ENCODE measurements at places on chromosomes 1 and 21.

GRCh38 chr1:241485554-241485992 is 34.0 kb downstream of the FH start:
- no peak for DNase-seq

GRCh38 chr1:1942753-1943656 is 23.9 kb upstream of the TMEM52 start:
- no peak for DNase-seq

DNA sequence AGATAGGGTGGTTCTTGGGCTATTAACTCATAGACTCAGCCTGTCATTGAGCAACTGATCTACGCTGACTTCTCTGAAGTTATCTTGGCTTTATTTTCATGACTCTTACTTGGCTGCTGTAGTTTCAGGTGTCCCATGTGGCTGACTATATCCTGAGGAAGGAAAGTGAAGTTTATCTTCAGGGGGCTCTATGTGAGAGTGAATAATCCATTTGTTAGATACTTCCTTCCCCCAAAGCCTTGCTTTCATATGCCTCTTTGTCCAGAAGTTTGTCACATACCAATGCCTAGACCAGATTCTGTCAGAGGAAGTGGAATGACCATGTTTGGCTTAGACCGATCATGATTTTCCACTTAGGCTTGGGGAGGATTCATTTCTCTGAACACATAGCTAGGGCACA is 27.9 kb upstream of the C1orf87 start:
- DNase-seq = no peak

GRCh38 chr1:235074523-235075047 is 54.1 kb downstream of the TOMM20 start:
- peak; percentile 68 for DNase-seq

DNA sequence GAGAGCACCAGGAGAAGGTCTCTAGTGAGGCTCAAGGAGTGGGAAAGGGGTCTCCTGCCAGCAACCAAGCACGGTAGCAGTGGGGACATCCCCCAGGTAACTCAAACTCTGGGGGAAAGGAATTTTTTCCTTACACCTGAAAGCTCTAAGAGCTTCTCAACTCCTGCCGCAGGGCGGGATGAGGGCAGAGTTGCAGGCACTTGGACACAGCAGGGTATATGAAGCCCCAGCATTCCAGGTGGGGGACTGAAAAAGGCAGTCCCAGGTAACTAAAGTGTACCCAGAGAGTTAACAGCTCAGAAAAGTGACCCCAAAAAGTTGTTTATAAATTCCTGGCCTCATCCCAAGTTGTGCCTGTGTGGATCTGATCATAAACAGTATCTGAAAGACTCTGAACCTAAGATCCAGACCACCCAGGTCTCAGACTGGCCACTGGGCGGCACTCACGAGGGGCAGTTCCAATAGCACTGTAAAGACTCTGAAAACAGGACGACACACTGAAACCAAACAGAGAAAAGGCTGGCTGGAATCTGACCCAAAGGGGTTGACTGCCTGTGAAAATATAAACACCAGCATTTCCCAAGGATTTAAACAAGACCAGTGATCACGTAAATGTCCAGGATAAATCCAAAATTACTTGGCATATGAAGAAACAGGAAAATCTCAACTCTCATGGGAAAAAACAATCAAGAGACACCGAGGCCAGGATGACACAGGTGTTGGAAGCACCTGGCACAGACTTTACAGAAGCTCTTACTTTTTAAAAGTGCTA is 47.5 kb downstream of the HSF2BP start:
- no peak for DNase-seq

DNA sequence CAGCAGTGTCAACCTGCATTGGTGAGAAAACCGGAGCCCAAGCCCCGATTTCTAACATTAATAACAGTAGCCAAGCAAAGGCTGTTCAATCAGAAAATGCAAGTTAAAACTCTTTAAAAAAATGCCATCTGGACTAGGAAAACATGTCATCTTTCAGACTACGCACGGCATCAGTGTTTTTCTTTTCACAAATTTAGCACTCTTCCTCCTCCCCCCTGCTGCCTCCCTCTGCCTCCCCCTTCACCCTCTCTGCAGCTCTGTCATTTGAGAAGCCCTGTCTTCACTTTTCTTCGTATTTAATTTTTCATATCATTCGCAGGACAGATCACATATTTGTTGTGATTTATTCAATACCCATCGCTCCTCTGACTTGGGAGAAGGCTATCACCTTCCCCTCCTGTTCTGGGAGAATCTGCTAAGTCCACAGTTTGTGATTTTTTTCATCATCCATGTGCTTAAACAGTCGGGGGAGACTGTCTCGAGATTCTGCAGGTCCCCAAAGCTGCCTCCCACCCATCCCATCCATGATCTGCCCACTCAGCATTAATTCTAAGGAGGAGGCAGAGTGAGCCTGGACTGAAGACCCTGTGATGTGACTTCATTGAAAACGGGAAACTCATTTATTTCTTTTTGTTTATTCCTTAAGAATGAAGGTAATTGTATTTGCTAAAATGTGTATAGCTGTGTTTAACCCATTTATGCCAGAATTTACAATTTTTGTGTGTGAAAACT is 84.8 kb downstream of the PROX1 start:
- DNase-seq = no peak

DNA sequence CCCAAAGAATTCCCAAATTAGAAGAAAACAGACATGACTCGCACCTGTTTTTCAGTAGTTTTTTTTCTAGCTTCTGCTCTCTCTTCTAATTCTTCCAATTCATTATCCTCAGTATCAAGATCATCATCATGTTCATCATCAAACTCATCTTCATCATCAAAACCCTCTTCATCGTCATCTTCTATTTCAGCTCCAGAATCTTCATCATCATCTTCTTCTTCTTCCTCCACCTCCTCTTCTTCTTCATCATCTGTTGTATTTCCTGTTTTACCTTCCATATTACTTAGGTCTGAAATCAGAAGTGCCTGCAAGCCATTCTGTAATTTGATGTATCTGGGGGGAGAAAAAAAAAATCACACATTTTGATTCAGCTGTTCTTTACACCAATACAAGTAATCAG is 38.3 kb downstream of the NRDC start:
- no peak for DNase-seq

DNA sequence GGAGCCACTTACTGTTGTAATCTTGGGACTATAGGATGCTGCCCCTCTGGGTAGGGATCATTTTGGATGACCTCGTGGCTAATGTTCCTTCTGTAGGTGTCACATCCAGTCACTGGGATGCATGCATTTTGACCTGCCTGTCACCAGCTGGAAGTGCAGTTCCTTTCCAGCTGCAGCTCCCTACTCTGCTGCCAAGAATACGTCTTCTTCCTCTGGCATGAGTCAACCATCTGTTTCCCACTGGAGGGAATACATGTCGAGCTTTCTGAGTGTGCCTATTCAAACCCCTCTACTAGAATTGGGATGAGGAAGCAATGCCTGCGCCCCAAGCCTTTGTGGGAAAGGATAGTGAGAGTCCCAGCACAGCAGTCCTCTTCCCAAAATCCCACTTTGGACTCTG is 415.5 kb upstream of the ADAMTS5 start:
- DNase-seq = no peak

- no peak for DNase-seq
Observed at GRCh38 chr1:203353486-203353885, 2.6 kb upstream of the FMOD start.

DNA sequence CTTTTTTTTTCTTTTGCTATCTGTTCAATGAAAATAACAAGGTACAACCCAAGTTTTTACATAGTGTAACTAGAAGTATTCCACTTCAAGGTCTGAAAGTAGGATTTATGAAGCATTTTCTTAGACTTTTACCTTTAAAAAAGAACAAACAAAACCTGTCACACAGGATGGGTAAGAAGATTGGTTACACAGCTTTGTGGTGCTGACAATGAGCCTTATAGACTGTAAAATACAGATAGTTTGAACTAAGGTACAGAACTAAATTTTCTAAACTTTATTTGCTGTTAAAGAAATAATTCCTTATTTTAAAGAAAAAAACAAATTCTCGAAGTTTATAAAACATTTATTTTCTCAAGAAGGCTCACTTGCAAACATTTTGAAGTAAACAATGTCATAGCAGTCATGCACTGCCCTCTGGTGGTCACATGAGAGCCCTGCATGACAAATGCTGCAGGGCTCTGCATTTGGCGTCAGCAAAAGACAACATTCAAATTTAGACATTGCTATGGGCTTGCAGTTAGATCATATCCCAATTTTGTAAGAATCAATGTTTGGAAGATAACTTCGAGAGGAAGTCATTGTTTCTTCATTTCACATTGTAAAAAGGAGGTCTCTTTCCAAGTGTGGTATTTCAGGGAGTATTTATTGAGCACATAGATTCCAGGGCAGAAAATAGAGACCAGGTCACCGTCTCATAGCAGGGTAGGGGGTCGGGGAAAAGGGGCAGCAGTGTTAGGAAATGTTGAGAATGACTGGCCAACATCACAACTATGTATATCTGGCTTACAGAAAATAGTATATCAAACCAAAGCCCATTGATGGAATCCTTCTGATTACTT is 115.3 kb upstream of the FMN2 start:
- peak; percentile 21 for DNase-seq

DNA sequence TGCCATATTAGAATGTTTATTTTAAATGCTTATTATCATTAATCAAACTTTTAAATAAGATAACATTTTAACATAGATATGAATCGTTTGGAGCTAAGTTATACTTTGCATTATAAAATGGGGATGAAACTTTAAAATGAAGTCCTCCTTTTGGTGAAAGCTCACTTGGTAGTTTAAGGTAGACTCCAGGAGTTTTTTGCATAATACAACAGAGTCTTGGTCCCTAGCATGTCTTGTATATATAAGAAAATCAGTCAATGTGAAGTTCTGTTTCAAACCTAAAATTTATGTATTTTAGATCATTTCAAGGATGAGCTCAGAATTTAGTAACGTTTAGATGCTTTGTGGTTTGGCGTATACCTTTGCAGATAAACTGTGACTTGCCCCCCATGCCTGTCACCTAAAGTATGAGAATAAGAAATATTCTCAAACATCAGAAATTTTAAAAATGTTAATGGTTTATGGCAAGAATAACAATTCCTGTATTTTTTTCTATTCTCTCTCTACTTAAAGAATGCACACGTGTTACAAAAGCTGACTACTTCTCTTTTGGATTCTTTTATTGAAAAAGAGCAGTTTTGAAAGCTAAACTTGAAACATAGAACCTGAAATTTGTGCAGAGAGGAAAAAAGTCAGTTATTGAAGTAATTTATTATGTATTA is 3.8 kb downstream of the NFIA start:
- DNase-seq = no peak

DNA sequence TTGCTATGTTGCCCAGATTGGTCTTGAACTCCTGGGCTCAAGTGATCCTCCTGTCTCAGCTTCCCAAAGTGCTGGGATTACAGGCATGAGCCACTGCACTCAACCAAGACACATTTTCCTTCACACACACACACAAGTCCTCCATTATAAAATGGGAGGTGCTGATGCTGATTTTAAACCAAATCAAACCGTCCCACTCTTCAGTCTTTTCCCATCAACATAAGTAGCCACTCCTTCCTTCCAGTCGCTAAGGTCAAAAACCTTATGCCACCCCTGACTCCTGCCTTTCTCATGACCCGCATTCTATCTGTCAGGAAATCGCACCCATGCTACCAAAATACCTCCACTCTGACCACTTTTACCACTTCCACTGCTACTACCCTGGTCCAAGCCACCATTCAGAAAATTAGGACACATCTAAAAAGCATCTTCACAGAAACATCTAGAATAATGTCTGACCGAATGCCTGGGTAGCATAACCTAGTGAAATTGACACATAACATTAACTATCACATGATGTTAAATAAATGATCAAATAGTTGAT is 28.0 kb upstream of the IFNGR2 start:
- DNase-seq = no peak

- DNase-seq = no peak
Observed at GRCh38 chr1:167404161-167404888, 114.0 kb downstream of the CD247 start.
